ENCODE measurements at places on chromosomes 16 and 17.

GRCh38 chr16:82715160-82715559, 88.4 kb downstream of the CDH13 start:
- no peak for DNase-seq

DNA sequence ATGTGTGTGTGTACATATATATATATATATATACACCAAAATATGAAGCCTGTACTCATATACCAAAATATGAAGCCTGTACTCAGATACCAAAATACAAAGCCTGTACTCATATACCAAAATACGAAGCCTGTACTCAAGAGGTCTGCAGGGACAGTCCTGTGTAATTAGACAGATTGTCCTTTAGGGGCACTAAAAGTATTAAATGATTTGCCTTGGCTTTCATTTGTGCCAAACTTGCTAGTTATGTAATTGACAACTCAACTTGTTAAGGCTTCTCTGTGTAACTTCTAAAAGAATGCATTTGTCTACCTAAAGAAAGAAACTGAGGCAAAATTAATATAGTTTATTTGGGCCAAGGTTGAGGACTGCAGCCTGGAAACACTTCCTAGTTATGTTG, 30.8 kb upstream of the DHX40 start:
- DNase-seq = no peak

DNA sequence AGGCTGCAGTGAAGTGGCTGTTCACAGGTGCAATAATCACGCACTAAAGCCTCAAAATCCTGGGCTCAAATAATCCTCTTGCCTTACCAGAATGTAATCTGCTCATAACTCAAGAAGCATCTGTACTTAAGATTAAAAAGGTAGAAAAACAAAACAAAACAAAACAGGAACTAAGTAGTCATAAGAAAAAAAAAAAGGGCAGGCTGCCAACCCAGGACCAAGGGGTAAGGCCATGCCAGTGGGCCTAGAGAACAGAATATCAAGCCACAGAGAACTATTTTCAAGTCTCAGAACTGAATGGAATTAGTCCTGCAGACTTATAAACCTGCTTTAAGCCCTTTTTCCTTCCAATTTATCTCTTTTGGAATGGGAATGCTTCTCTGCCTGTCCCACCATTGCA, 64.8 kb upstream of the TBC1D3K start:
- no peak for DNase-seq

DNA sequence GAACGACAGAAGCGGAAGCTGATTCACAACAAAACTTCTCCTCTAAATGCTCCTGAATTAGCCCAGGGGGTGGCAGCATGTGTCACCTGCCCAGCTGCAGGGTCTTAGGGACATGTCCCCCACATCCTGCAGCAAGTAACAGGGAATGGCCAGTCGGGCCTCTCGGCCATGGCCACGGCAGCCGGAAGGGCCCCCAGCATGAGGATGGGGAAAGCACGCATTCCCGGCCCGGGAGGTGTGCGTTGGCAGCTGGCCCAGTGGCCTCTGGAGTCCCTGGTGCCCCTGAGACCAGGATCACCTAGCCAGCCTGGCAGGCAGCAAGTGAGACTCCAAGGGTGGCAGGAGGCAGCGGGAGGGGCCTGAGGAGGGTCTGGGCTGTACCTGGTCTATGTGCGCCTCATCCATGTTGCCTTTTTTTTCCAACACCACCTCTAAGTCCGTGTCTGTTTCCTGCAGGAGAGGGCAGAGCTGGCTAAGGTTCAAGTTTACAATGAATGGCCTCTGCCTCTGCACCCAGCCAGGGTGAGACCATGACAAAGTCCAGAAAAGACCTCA, 7.0 kb downstream of the KNOP1 start:
- DNase-seq = no peak

DNA sequence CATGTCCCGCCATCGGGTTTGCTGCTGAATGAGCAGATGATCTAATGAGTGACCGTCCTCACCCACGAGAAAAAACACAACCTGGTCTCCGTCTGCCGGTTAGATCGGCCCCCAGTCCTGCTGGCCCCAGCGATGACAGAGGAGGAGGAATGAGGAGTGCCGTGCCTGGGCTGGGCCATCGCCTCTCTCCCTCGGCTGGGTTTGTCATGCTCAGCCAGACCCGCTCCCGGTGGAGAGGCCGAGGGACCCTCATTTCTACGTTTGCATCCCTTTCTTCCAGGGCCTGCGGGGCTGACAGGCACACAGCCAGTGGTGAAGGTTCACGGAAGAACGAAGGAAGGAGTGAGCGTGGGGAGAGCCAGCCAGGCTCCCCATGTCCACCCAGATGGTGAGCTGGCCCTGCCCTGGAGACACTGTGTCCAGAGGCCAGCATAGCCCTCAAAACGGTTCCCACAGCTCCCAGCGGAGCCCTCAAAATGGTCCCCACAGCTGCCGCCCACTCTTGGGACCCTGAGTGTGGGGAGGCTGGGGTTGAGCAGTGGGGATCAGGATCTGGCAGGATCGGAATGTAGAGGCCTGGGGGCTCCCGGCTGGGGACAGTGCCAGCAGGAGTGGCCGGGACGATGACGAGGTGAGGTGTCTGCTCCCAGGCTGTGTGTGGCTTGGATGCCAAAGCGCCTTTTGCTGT, 23.9 kb downstream of the CBFA2T3 start:
- no peak for DNase-seq

DNA sequence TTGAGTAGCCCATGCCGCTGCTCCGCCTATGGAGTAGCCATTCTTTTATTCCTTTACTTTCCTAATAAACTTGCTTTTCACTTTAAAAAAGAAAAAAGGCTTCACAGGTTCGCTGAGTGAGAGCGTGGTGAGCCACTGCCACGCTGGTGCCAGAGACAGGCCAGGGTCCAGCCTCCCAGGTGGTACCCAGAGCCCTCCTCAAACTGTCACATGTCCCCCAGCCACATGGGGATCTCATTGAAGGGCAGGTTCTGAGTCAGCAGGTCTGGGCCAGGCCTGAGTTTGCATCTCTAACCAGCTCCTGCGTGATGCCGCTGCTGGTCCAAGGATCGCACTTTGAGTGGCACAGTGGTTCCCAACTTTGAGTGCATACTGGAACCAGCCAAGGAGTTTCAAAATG, 36.2 kb downstream of the RBFOX3 start:
- DNase-seq = no peak

DNA sequence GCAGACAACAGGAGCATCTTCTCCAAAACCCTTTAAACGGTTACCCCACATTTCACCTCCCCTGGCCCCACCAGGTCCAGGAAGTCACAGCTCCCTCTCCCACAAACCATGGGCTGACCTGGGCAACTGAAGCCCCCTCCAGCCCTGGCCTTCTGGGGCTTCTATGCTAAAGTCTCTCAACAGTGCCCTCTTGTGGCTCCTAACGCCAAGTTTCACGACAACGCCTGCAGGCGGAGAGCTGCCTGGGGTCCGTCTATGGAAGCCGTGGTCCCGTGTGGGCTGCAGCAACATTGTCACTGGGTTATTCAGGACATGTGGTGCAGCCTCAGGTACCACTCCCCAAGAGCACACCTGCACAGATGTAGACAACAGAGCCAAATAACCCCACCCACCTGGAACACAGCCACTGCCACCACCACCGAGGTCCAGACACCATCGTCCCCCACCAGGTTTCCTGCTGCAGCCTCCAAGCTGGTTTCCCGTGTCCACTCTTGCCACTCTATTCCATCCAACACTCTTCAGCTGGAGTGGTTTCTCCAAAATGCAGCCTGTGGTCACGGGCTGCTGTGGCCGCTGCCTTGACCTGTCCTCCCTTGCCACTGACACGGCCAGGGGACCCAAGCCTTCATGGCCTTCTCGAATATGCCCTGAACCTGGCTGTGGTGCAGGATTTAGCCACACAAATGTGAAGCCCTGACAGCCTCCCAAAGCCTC, 19.1 kb downstream of the C16orf95 start:
- no peak for DNase-seq

DNA sequence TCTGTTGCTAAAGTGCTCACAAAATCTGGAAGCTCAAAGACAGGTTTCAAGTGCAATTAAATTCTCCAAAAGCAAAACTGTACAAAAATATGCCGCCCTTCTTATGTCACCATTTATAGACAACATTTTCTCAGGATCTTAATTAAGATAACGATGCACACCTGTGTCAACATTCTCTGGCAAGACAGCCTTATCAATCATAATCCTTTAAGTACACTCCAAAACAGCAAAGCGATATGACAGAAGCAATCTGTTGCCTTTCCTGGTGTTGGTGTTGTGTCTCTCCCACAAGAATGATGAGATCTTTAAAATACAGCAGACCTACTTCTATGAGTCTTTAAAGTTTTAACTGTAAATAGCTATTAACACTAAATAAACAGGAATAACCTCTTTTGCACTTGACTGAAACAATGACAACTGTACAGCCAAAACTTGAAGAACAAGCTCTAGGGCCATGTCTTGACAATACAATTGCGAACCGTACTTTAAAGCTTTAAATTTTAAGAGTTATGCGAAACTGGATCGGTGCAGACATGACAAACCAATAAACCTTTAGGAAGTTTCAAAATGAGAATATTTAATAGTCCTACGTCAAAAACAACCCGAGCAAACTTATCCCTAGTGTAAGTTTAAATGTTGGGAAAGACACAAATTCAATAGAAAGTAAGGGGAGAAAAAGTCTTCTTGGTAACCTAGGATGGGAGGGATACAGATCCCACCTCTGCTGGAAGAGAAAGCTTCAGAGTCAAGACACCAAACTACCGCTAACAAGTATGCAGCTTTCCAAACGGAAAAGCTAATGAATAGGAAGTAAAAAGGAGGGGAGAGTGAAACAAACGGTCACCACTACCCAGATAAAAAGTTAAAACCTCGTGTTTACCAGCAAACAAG, 3.3 kb upstream of the IRX5 start:
- no peak for DNase-seq

- DNase-seq = no peak
These were observed 3.5 kb upstream of the CDC27 start for GRCh38 chr17:47192554-47192953.

- no peak for DNase-seq
These were observed 4.3 kb upstream of the KRTAP3-1 start for GRCh38 chr17:41013181-41013580.

- DNase-seq = no peak
These were observed 33.1 kb upstream of the LCMT1 start for GRCh38 chr16:25078386-25078978.

DNA sequence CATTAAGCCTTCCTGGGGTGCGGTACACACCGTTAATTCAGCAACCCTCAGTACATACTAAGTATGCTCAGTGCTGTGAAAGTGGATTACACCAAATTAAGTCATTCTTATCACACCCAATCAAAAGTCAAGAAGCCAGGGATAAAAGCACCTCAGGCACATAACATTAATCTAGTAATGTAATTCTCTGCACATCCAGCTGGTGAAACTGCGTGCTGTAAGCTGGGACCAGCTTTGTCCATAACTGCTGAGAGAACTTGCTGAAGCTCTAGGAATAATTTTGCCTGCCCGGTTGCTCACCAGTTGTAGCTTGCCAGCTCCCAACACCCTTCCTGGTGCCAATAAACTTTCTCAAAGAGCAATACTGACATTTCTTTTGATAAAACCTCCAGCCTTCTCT, 44.9 kb downstream of the SLC47A1 start:
- no peak for DNase-seq
